ENCODE measurements at places on chromosomes 1 and 21.

DNA sequence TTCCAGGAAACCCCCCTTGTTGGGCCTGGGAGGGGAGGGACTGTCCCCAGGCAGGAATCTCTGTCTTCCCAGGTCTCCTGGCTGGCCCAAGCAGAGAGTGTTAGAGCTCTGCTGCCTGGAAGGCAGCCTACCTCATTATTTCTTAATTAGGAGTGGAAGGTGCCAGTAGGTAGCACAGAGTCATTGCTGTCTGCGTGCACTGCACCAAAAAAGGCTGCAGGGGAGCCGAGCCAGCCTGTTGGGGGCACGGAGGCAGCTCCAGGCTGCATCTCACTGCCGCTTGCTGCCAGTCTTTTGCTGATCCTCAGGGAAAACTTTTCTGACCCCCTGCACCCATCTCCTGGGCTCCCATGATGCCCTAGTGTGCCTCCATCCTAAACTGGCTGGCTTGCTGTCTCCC is 58.1 kb downstream of the LRRN2 start:
- DNase-seq, result no peak

DNA sequence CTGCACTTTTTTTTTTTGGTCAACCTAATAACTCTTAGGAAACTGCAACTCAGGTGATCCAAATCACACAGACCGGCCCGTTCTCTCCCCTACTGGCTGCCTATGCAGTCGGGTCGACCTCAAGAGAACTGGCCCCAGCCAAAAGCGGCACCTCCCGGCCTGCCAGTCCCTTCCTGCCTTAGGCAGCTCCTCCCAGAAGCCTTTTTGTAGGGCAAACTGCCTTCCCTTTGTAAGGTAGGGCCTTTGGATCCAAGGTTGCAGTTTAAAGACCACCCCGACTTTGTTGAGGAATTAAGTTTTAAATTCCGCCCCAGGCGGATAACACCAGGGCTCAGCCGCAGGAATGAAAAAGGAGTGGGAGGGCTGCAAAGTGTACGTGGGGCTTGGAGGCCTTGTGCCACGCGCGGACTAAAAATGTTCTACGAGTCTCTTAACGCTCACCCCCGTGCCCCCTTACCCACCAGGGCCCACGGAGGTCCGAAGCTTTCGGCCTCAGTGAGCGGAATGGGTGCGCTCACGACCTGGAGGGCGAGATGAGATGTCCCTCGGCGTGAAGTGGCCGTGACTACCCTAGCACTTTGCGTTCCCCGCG is 642 bp upstream of the ST3GAL3 start:
- no peak for DNase-seq

- no peak for DNase-seq
Observed at GRCh38 chr1:48936436-48936835, 159.7 kb upstream of the BEND5 start.

GRCh38 chr21:32004291-32004690 is 131.5 kb downstream of the HUNK start:
- DNase-seq, result no peak

DNA sequence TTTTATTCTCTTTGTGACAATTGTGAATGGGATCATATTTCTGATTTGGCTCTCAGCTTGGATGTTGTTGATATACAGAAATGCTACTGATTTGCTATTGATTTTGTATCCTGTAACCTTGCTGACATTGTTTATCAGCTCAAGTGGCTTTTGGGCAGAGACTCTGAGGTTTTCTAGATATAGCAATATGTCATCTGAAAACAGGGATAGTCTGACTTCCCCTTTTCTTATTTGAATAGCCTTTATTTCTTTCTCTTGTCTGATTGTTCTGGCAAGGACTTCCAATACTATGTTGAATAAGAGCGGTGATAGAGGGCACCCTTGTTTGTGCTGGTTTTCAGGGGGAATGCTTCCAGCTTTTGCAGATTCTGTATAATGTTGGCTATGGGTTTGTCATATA is 150.8 kb downstream of the FASLG start:
- DNase-seq, result no peak

DNA sequence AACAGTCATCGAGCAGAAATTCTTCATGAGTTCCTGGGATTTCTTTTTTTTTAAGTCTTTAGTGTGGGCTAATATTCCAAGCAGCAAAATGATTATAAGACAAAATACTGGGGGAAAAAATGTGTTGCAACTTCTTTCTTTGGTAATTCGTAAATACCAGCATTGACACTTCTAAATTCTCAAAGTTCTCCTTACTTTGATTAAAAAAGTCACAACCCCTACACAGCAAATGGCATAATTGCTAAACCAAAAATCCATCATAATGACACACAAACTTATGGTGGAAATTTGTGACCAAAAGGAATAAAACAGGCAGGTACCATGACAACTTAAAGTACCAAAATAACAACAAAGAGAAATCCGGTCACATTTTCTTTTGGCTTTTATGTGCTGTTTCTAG is 585.2 kb upstream of the PKN2 start:
- no peak for DNase-seq

DNA sequence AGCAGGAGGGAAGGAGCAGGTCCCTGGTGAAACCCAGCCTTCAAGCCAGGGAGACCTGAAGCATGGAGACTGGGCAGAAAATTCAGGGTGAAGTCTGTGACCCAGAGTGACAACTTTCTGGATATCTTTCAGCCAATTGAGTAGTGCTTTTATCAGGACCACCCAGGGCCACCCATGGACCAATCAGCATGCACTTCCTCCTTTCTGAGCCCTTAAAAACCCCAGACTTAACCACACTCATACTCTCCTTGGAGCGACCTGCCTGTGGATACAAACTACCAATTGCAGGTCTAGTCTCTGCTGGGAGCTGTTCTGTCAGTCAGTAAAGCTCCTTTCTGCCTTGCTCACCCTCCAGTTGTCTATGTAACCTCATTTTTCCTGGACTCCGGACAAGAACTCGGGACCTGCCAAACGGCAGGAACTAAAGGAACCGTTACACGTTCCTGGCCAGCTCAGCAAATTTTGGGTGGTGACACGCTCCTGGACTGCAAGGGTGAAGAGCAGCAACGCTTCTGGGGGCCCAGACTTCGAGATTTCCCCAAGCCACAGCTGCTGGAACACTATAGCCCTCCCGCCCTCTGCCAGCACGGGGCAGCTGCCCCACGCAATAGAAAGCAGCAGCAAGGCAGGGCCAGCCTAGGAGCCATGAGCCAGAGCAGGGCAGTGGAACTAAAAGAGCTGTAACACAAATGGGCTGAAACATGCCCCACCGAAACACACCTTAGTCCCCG is 1183.4 kb downstream of the AMY1C start:
- DNase-seq, result no peak

GRCh38 chr1:234660536-234661316 is 50.7 kb upstream of the IRF2BP2 start:
- no peak for DNase-seq

GRCh38 chr1:172398970-172399755 is 21.3 kb upstream of the C1orf105 start:
- no peak for DNase-seq

DNA sequence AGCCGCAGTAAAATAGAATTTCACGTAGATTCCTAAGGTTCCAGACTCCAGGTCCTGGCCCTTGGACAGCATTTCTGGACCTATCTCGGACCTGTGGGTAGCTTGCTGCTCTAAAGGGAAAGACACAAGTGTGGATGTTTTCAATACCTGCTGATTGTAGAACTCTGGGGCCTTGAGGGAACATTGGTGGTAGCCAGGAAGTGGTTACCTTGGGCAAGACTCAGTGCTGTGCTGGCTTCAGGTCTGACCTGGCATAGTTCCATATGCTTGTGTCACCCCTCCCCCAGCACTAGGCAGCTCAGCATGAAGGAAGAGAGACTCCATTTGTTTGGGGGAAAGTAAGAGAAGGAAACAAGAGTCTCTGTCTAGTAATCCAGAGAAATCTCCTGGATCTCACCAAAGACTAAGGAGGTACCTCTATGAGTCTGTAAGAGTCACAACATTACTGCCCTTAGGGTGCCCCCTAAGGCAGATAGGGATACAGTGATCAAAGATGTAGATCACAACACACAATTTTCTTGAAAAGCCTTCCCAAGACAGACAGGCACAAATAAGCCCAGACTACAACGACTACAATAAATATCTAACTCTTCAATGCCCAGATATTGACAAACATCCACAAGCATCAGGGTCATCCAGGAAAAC is 398.8 kb downstream of the TGFB2 start:
- DNase-seq, result no peak

DNA sequence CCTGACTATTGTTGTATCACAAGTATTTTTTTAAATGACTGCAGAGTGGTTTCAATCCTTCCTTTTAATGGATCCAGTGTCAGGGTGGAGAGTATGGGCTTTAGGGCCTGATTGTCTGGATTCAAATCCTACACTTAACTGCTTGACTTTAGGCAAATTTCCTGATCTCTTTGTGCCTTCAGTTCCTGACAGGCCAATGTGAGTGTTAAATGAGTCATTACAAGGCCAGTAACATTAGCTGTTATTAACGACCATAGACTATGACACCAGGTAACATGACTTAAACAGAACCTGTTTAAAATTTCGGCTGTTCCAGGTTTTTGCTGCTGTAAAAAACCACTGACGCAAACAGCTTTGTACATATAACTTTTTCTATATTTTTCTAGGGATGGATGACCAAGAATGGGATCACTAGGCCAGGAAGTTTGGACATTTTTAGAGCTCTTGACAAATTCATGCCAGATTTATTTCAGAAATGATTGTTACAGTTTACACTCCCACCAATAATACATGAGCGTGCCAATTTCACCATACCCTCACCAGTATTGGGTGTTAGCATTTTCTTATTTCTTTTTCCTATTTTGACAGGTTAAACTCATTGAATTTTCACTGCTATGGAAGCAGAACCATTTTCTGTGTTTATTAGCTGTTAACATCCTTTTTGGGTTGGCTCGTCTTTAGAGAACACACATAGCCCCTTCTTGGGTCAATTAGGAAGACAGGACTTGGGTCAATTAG is 11.3 kb downstream of the ZNF362 start:
- DNase-seq, result no peak

DNA sequence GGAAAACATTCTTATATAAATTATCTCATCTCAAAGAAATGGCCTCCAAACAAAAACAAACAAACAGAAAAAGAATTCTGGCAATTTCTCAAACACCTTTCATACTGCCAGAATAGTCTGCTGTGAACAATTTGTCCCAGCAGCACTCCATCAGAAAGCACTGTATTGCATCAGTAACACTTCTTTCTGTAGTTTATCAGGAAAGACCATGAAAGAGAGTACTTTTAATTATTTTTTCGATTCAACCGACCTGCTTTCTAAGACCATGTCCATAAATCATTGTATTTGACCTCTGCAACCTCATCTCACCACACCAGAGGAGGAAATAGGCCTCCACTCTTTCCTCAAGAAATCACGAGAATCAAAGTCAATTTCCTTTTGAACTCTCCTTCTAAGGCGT is 1579.9 kb downstream of the MRPL39 start:
- DNase-seq, result no peak

GRCh38 chr1:67472056-67472455 is 41.9 kb upstream of the SERBP1 start:
- no peak for DNase-seq

DNA sequence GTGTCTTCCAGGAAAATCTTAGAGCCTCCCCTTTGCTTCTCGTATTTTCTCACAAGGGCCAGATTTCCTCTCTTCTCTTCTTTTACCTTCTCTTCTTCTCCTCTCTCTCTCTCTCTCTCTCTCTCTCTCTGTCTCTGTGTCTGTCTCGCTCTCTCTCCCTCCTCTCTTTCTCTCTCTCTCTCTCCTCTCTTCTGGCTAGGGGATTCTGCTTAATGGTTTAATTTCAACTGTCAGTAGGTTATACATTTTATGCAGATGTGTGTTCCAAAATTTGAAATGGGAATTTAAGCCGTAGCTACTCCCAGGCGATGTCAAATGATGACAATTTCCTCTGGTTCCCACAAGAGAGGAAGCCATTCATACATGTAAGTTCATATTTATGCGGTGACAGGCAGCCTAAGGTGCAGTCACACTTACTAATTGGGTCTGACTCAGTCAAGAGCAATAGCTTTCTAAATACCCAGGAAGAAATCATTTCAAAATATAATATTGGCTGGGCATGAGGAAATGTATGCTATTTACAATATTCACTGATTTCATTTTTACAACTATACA is 1.4 kb downstream of the DSCAM start:
- no peak for DNase-seq

DNA sequence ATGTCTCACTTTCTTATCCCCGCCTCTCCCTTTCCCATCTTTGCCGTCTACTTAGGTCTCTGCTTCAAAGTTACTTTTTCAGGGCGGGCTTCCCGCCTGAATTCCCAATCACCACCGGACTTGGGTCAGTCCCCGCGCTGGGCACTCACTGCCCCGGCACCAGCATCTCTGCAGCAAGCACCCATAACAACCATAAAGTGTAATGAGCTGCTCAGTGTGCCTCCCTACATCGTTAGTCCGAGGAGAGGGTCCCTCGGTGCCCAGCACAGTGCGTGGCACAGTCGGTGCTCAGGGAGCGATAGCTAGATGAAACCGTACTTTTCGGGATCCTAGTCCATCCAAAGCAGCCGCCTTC is 633 bp upstream of the CTPS1 start:
- no peak for DNase-seq

GRCh38 chr1:42784946-42785693 is at the start of gene TMEM269:
TMEM269 (plus strand) TSS chr1:42784991; CDS start chr1:42789894, 4,903 bp downstream.
- peak; percentile 3 for DNase-seq

DNA sequence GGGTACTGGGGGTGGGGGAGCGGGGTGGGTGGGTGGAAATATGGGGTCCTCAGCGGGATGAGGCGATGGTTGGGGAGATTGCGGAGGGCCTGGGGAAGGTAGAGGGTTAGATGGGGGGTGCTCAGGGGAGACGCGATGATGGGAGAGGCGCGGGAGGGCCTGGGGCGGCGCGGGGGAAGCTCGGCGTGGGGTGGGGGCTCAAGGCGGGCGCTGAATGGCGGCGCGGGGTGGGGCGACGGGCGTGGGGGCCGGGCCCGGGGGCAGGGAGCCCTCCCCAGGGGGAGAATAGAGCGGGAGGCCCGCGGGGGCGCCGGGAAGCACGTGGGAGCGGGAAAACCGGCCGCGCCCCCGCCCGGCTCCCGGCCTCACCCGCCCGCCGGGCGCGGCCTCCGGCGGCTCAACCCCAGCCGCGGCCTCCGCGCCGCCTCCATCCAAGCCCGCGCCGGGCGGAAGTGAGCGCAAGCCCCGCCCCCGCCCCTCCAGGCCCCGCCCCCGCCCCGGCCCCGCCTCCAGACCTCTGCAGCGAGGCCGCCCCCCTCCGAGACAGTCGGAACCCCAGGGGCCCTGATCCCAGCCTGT is at the start of gene FAAP20:
TSS of gene FAAP20 (minus strand) at position 454 of the 579 bp plus-strand sequence. CDS start at position 431, 23 bp downstream.
- peak; percentile 56 for DNase-seq

GRCh38 chr21:35579520-35580293 is 480.6 kb downstream of the SETD4 start:
- no peak for DNase-seq

DNA sequence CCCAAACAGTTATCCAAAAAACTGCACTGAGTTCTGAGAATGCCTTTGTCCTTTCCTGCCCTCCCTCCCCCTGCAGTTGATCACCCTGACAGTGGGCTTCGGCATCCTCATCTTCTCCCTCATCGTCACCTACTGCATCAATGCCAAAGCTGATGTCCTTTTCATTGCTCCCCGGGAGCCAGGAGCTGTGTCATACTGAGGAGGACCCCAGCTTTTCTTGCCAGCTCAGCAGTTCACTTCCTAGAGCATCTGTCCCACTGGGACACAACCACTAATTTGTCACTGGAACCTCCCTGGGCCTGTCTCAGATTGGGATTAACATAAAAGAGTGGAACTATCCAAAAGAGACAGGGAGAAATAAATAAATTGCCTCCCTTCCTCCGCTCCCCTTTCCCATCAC is 8.8 kb upstream of the NHLH1 start:
- DNase-seq, result no peak

All from T-helper 22 cell (primary cell).